HEK293T (cell line): ENCODE measurements at places on chromosomes 11 and 22.

DNA sequence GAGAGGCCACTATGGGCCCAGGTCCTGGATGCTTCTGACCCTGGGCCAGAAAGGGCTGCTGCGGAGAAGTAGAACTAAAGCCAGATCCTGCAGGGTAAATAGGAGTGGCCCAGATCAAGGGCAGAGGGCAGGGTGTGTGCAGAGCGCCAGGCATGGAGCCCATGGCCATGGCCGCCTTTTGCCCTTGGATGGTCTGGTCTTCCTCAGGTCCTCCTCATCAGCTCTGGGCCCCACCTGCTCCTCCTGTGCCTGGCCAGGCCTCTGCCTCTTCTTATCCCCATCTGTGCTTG lies 277.6 kb downstream of the BRD1 start:
- DNase-seq = no peak

- DNase-seq = no peak
Measured at GRCh38 chr11:20000351-20001134, 159.7 kb downstream of the DBX1 start.

- no peak for DNase-seq
Measured at GRCh38 chr11:134155946-134156865, 67.6 kb downstream of the NCAPD3 start.

DNA sequence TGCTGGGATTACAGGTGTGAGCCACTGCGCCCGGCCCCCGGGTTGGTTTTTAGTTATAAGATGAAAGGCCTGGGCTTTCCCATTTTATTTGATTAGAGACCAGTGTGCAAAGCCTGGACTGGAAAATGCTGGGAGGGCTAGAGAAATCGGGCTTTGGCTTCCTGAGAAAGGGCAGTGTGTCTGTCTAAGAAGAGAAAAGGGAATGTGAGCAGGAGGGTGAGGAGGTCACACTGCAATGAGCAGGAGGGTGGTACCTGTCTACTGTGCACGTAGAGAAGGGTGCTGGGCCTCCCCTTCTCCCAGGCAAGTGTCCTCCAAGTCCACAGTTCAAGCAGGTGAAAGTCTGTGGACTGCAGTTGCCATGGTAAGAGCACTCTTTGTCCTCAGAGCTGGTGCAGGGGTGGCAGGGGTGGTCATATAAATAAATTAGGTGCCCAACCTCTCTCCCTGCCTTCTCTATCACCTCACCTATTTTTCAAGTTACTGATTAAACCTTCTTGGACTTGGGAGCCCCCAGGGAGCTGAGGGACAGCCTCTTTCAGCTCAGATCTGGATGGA lies 30.8 kb downstream of the SLC5A1 start:
- DNase-seq = no peak

GRCh38 chr11:128164080-128164741 lies 423.1 kb downstream of the ETS1 start:
- no peak for DNase-seq

DNA sequence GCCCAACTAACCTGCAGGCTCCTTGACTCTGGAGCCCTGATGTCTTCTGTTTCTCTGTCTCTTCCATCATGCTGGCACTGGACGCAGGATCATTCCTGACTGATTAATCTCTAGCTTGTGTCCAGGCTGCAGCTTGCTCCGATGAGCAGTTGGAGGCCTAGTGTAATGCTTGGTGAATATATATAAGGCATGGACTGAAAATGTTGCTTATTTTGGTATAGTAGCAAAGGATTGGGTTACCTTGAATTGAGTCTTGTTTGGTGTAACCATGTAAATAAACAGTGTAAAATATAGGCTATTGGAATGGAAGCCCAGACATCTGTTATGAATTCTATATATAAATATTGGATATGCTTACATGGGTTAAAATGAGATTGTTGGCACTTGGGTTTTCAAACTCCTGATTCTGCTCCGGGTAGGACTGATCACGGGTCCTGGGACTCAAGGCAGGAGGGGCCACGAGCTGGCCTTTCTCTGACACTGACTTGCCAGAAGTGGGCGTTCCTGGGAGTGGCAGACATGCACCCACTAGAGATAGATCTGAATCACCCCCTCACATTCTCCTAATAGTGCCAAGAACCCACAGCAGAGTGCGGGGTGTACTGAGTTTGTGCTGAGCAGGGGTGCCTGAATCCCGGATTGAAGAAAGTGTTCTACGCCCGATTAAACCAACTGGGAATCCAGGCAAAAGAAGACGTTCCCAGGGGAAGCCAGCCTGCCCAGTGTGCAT lies 25.8 kb downstream of the LRP5 start:
- DNase-seq = no peak

- DNase-seq = no peak
Measured at GRCh38 chr11:107453594-107454286, 3.9 kb downstream of the CWF19L2 start.

- DNase-seq = no peak
Measured at GRCh38 chr11:70552167-70553150, 154.1 kb downstream of the CTTN start.

DNA sequence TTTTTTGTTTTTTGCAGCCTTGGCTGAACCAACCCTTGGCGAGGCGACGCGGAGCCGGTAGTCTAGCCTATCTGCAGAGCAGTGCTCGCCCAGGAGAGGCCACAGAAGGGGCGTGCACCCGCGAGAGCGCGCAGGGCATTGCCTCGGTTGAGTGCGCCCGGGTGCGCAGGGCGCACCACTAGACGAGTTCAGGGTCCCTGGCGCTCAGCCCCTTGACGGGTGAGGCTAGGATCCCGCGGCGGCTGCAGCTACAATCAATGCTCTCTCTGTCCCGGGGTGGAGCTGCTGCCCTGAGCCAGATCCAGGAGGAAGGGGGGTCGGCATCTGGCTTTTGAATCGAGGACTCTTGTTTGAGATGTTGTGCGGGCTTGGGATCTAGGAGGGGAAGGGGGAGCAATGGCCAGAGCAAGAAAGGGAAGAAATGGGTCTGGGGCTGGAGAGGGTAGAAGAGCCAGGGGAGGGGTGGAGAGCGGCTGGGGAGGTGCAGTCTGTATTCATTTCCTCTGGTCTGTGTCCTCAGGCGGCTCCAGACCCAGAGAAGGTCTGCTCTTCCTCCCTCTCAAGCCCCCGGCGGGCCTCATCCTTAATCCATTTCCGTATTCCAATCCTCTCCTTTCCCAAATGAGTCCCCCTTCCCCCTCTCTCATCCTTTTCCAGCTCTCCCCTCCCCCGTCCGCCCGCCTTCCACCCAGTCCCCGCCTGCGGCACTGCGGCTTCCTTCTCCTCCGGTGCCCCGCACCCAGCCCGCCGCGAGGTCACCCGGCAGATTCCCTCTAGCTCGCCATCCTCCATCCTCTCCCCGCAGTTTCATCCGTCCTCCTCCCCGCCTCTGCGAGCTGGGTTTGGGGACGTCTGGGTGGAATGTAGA lies 797 bp downstream of the THY1 start:
- no peak for DNase-seq

DNA sequence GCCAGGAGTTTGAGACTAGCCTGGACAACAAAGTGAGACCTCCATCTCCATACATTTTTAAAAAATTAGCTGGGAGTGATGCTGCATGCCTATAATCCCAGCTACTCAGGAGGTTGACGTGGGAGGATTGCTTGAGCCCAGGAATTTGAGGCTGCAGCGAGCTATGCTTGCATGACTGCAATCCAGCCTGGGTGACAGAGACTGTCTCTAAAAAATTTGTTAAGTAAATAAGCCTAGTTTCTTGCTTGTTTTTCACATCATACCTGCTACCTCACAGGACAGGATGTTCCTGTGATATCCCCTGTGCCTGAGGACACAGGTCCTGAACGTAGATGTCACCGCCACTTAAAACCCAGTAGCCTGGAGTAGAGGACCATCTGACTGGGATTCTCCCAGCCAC lies 348.6 kb downstream of the MN1 start:
- no peak for DNase-seq

- DNase-seq = no peak
Measured at GRCh38 chr11:3074912-3075589, 17.8 kb upstream of the CARS1 start.

- DNase-seq = no peak
Measured at GRCh38 chr11:92826136-92826535, 143.3 kb upstream of the MTNR1B start.

GRCh38 chr11:1847006-1847735 lies 5.7 kb upstream of the LSP1 start:
- no peak for DNase-seq

GRCh38 chr11:17414317-17414737 lies 25.9 kb upstream of the KCNJ11 start:
- no peak for DNase-seq

- DNase-seq = no peak
Measured at GRCh38 chr11:99098258-99098657, 77.5 kb downstream of the CNTN5 start.

- peak; percentile 81 for DNase-seq
Measured at GRCh38 chr11:125923012-125923579, 18.8 kb downstream of the DDX25 start.

DNA sequence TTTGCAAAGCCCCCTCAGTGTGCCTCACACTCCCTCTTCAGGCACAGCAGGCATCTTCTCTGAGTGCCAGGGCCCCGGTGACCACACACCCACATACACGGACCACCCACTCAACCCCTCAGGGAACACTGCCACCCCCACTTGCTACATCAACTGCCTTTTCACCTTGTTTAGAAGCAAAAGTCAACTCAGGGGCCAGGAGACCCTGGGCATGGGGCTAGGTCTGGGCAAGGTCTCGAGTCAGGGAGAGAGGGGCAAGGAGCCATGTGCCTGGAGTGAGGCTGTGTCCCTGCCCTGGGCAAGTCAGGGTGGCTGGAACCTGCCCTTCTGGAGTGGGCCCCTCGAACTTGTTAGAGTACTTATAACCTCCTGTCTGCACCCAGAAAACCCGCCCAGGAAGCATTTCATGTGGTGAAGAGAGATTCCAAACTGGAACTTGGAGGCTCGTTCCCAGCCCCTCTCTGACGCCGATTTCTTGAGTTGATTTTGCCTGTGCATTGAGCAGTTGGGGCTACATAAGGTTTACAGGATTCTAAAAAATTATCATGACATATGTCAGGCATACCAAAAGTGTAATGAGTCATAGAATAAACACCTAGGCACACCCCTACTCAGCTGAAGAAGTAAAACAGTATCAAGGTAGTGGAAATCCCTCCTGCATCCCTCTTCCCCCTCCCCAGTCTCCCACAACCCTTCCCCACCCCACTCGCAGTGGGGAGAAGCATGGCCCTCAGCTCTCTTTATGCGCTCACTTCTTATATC lies 74.3 kb downstream of the MYEOV start:
- no peak for DNase-seq

DNA sequence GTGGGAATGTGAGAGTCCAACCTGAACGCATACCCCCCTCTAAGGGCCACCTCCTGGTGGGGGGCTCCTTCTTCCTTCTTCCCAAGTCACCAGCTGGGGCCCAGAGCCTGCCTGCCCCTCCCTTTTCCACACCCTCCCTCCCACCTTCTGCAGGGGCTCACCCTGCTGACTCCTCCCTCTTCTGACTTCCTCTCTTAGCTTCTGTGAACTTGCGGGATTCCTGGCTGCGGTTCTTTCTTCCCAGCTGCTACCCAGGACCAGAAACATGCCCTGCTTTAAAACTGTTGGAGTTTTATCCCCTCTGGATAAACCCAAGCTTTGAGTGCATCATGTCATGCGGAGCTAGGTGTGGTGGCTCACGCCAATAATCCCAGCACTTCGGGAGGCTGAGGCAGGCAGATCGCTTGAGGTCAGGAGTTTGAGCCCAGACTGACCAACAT lies 10.2 kb downstream of the LRRC74B start:
- no peak for DNase-seq
